ENCODE measurements at places on chromosomes 13 and 19. TPM values are rescaled to one million over a fixed set of nuclear protein-coding genes. Genes with fewer than 3 reads are reported as not detected.

The PEX11G gene
- 3.8 TPM for total RNA-seq

The CRX gene
- total RNA-seq = not detected

The GDF15 gene
- total RNA-seq = 105 TPM

The EPN1 gene
- 35.7 TPM for total RNA-seq

The ZNF284 gene
- 2.7 TPM for total RNA-seq

All from smooth muscle cell of bladder (primary cell).